ENCODE measurements at places on chromosomes 4 and X. TPM values are rescaled to one million over a fixed set of nuclear protein-coding genes. Genes with fewer than 3 reads are reported as not detected.
A peak's percentile ranks its signal among the peaks of the same experiment; 100 is the strongest.

- no peaks in the 10 kb centered on the region for H3K36me3 ChIP-seq
- no peaks in the 10 kb centered on the region for H3K27me3 ChIP-seq
- DNase-seq: no peak
- no peak overlapping the region for H3K4me3 ChIP-seq
- H3K27ac ChIP-seq: no peak overlapping the region
Observed at GRCh38 chr4:86910820-86911684, 18.8 kb upstream of the C4orf36 start.

- H3K4me1 ChIP-seq: peaks cover 3% of the 10 kb centered on the region
- no peaks in the 10 kb centered on the region for H3K27me3 ChIP-seq
- peak overlapping the region; percentile 90 for H3K4me3 ChIP-seq
- no peaks in the 10 kb centered on the region for H3K36me3 ChIP-seq
- H3K27ac ChIP-seq: peak overlapping the region; percentile 84
- no peak for DNase-seq
Observed at GRCh38 chrX:120468071-120468470, 1.0 kb downstream of the LAMP2 start.

Gene AMBN
- not detected for polyA plus RNA-seq

DNA sequence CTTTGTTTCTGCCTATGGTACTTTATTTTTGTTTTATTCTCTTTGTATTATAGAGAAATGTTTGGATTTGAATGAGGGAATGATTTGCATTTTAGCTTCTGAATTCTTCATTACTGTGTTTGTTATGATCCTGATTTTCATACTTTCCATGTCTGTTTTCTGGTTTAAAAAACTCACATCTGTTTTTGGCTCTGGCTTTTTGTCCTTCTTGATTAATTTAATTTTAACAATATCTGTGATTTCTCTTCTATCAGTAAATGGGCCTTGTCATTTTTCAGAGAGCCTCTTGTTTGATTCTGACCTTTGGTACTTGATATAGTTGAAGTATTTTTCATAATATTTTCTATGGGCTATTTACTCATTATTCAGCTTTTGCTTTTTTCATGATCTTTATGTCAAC, 341.6 kb upstream of the HAND2 start:
- H3K4me3 ChIP-seq: no peak overlapping the region

DNA sequence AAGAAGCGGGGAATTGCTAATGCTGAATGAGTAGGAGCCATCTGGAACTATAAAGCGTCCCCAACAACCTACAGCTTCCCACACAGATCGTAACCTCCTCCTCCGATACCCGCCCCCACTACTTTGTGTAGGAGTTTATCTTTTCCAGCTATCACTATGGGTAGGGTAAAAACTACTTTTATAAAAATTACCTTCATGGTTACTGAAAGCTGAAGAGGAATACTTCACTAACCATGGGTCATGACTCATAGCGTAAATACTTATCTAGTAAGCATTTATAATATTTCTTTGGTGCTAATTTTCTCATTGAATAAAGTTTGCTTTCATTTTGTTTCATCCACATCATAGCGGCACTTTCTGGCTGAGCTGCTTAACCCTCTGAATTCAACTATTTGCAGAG, 79.4 kb upstream of the TNIP3 start:
- H3K4me3 ChIP-seq: no peak overlapping the region
- H3K4me1 ChIP-seq: no peaks in the 10 kb centered on the region
- H3K36me3 ChIP-seq: no peaks in the 10 kb centered on the region
- H3K27me3 ChIP-seq: no peaks in the 10 kb centered on the region
- no peak for DNase-seq
- H3K27ac ChIP-seq: no peak overlapping the region
